T-helper 2 cell treated with Interferon-gamma antibody and Interleukin-4, amounts not matched to agents 5 μg/mL and 100 μg/mL, for 36 hours (primary cell): ENCODE measurements at places on chromosomes 11 and 22.

DNA sequence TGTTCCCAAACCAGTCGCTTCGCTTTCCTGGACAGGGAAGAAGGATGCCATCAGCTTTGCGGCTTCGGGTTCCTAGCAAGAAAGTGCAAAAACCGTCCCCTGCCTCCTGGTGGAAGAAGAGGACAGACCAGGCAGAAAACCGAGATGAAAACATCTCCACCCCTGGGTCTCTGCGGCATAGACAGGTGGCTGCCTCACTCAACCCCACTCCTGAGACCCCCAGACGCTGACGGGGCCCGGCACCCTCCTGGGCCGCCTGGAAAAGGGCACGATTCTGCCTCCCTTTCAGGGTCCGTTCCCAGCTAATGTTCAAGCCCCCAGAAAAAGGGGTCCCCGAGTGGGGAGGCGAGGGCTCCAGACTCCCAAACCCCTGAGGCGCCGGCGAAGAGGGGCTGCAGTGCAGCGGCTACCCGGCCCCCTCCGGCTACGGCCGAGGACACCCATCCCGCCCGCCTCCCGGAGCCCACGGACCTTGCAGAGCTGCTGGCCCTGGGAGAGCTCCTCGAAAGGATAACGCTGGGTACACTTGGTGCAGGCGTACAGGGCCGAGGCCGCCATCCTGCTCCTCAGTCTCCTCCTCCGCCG is 569 bp downstream of the FAM76B start:
- H3K36me3 ChIP-seq: peaks cover 50% of the 10 kb centered on the region
- H3K4me3 ChIP-seq: peak overlapping the region; percentile 96
- DNase-seq: no peak
- H3K27me3 ChIP-seq: no peaks in the 10 kb centered on the region
- H3K27ac ChIP-seq: peak overlapping the region; percentile 100

DNA sequence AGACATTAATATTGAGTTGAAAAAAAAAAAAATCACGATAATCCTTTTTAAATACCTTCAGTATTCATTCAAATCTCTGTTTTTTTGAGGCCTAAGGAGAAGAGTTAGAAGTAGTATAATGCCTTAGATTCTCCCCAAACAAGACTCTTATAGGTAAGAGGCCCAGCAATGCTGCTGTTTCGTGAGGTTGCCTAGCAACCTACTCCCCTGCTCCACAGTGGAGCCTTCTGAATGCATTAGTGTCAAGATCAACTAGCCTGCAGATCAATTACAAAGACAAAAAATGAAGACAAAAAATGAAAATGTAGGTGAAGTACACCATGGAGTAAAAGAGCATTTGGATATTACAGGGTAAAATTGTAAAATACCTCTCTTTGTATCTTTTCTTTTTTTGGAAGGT is 229.8 kb upstream of the LUZP2 start:
- H3K27me3 ChIP-seq: no peaks in the 10 kb centered on the region
- no peak overlapping the region for H3K27ac ChIP-seq
- no peak overlapping the region for H3K4me3 ChIP-seq
- no peaks in the 10 kb centered on the region for H3K4me1 ChIP-seq
- H3K36me3 ChIP-seq: no peaks in the 10 kb centered on the region

DNA sequence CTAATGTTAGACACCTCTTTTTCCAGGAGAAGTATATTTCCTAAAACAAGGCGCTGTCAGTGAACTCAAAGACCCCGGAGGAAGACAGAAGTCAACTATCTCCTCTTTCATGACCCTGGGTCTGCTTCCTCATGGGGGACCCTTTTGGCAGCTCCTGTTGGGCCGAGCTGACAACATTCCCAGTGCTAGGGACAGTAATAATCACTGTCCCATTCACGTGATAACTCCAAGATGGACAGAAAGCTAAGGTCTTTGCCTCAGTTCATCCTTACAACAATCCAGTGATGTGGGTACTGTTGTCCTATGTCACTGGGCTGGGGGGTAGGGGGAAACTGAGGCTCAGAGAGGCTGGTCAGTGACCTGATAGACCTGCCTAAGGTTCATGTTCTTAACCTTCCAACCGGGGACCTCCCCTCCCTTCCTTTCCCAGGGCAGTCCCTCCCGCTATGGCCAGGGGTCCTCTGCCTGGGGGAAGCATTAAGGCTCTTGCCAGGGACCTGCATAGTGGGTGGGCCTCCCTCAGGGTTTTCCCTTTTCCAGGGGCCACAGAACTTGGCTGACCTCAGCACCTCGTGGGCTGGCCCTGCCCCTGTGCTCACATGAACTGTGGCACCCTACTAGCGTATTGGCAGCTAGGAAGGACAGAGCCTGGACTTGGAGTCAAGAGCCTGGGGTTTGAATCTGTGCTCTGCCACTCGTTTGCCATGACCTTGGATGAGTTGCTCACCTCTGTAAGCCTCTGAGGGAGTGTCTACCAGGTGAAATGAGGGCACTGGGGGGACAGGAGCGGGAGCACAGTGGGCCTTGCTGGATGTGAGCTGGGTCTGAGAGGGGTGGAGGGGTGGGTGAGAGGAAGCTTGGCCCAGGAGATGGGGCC is 53.6 kb downstream of the LRRC32 start:
- H3K36me3 ChIP-seq: no peaks in the 10 kb centered on the region
- H3K4me3 ChIP-seq: no peak overlapping the region
- H3K4me1 ChIP-seq: no peaks in the 10 kb centered on the region
- no peak overlapping the region for H3K27ac ChIP-seq

DNA sequence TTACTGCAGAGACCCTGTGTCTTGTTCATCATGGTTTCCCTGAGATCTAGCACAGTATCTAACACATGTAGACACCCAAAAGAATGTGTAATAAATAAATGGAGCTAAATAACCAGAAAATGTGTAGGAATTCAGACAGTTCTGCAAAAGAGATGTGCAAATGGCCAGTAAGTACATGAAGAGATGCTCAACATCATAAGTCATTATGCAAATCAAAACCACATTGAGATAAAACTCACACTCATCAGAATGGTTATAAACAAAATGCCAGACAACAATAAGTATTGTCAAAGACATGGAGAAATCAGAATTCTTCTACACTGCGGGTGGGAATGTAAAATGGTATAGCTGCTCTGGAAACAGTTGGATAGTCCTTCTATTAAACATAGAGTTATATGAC is 88.5 kb downstream of the RBFOX2 start:
- no peak for DNase-seq
- H3K4me1 ChIP-seq: no peaks in the 10 kb centered on the region
- H3K27me3 ChIP-seq: peaks cover 10% of the 10 kb centered on the region
- H3K36me3 ChIP-seq: no peaks in the 10 kb centered on the region
- no peak overlapping the region for H3K4me3 ChIP-seq

- no peak for DNase-seq
- H3K27ac ChIP-seq: no peak overlapping the region
- H3K36me3 ChIP-seq: peaks cover 17% of the 10 kb centered on the region
- no peaks in the 10 kb centered on the region for H3K27me3 ChIP-seq
- no peak overlapping the region for H3K4me3 ChIP-seq
- peaks cover 1% of the 10 kb centered on the region for H3K4me1 ChIP-seq
Observed at GRCh38 chr11:17141156-17141555, 63.7 kb upstream of the RPS13 start.

- H3K4me1 ChIP-seq: peaks cover 2% of the 10 kb centered on the region
- H3K4me3 ChIP-seq: no peak overlapping the region
- H3K27ac ChIP-seq: no peak overlapping the region
- no peaks in the 10 kb centered on the region for H3K36me3 ChIP-seq
Observed at GRCh38 chr22:30821863-30822215, 127.2 kb downstream of the OSBP2 start.

DNA sequence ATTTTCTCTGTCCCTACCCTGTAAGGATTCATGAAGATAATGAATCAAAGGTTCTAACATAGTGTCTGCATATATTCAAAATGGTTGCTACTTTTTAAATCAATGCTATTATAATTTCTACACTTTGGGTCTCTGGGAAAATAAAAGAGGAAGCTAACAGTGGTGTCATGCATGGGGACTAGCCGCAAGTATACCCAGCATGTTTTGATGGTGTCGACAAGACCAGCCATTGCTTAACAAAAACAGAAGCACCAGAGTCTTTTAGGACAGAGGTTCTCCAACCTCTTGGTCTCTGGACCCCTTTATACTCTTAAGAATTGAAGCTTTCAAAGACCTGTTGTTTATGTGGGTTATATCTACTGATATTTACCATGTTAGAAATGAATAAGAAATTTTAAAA is 37.8 kb downstream of the RNF141 start:
- H3K36me3 ChIP-seq: peaks cover 44% of the 10 kb centered on the region
- H3K27ac ChIP-seq: no peak overlapping the region
- no peak overlapping the region for H3K4me3 ChIP-seq
- no peaks in the 10 kb centered on the region for H3K4me1 ChIP-seq
- H3K27me3 ChIP-seq: no peaks in the 10 kb centered on the region
- DNase-seq: no peak

DNA sequence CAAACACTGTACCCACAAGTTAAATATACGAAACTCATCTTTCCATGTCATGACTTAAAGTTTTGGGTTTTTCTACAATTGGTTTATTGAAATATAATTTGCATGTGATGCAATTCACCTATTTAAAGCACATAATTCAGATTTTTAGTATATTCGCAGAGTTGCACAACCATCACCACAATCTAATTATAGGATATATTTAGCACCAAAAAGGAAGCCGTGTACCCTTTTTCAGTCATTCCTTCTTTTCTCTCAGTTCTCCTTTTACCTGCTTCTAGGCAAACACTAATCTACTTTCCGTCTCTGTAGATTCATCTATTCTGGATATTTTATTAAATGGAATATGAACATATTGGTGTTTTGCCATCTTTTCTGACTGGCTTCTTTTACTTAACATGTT is 1458.1 kb upstream of the TENM4 start:
- H3K27ac ChIP-seq: no peak overlapping the region
- no peaks in the 10 kb centered on the region for H3K27me3 ChIP-seq
- no peak overlapping the region for H3K4me3 ChIP-seq

- H3K27me3 ChIP-seq: no peaks in the 10 kb centered on the region
- H3K36me3 ChIP-seq: no peaks in the 10 kb centered on the region
- no peaks in the 10 kb centered on the region for H3K4me1 ChIP-seq
- H3K27ac ChIP-seq: no peak overlapping the region
- no peak overlapping the region for H3K4me3 ChIP-seq
- DNase-seq: no peak
Observed at GRCh38 chr11:114847306-114847975, 169.1 kb downstream of the NXPE2 start.

DNA sequence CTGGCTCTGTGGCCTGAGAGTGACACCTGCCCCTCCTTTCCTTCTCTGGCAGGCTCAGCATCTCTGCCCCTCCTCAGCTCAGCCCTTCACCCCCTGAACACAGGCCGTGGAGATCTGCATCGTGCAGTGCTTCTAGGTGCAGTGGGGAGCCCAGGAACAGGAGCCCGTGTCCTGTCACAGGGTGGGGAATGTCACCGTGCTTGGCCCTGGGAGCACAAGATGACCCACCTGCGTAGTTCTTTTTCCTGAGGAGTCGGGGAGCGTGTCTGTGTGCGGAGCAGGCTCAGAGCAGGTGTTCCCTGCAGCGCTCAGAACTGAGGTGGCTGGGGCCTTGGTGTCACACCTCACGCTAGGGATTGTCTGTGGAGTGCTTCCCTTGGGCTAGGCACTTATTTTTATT is 10.6 kb downstream of the TBC1D22A start:
- H3K27me3 ChIP-seq: no peaks in the 10 kb centered on the region
- H3K4me1 ChIP-seq: peaks cover 50% of the 10 kb centered on the region
- H3K36me3 ChIP-seq: peaks cover 10% of the 10 kb centered on the region
- DNase-seq: no peak

DNA sequence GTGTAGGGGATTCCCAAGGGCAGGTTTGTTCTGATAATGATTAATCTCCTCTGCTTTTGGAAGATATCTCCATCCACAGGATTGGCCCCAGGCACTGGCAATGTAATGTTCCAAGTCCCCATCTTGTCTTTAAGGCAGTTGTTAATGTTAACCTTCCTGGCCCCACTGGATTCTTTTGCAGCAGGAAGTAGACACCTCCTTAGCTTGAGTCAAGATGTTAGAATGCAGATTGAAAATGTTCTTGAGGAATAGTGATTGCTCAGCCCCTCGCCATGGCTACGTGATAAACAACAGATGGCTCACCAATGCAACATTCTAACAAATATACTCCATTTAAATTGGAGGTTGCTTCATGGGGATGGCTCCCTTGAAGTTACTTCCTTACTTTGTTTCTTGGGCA is 7.3 kb downstream of the HEPHL1 start:
- no peak overlapping the region for H3K27ac ChIP-seq
- H3K4me1 ChIP-seq: no peaks in the 10 kb centered on the region
- H3K4me3 ChIP-seq: no peak overlapping the region
- DNase-seq: no peak
- no peaks in the 10 kb centered on the region for H3K27me3 ChIP-seq

GRCh38 chr11:19162951-19163505 is 38.8 kb downstream of the CSRP3 start:
- H3K4me1 ChIP-seq: peaks cover 7% of the 10 kb centered on the region
- DNase-seq: no peak
- no peak overlapping the region for H3K27ac ChIP-seq
- no peak overlapping the region for H3K4me3 ChIP-seq

DNA sequence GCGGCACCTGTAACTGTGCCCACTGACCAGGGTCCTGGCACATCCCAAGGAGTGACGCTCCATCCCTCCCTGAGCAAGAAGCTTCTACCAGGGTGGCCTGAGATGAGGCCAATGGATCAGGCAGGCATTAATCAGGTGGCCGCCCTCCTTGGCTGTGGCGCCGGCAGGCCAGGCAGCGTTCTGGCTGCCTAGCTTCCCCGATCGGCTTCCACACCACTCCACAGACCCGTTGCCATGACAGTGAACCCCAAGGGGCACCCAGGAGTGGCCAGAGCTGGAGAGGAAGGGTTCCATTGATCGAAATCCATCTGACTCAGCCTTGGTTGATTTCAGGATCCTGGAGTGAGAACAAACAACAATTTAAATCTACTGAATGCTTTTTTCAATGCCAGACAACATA is 20.5 kb downstream of the LRRC55 start:
- H3K27ac ChIP-seq: no peak overlapping the region
- H3K36me3 ChIP-seq: no peaks in the 10 kb centered on the region
- H3K27me3 ChIP-seq: no peaks in the 10 kb centered on the region
- H3K4me3 ChIP-seq: no peak overlapping the region
- no peak for DNase-seq

- H3K27me3 ChIP-seq: no peaks in the 10 kb centered on the region
- H3K4me1 ChIP-seq: peaks cover 64% of the 10 kb centered on the region
- H3K27ac ChIP-seq: peak overlapping the region; percentile 65
- peak; percentile 56 for DNase-seq
- H3K36me3 ChIP-seq: peaks cover 20% of the 10 kb centered on the region
Observed at GRCh38 chr11:117970400-117971024, 15.7 kb upstream of the IL10RA start.

DNA sequence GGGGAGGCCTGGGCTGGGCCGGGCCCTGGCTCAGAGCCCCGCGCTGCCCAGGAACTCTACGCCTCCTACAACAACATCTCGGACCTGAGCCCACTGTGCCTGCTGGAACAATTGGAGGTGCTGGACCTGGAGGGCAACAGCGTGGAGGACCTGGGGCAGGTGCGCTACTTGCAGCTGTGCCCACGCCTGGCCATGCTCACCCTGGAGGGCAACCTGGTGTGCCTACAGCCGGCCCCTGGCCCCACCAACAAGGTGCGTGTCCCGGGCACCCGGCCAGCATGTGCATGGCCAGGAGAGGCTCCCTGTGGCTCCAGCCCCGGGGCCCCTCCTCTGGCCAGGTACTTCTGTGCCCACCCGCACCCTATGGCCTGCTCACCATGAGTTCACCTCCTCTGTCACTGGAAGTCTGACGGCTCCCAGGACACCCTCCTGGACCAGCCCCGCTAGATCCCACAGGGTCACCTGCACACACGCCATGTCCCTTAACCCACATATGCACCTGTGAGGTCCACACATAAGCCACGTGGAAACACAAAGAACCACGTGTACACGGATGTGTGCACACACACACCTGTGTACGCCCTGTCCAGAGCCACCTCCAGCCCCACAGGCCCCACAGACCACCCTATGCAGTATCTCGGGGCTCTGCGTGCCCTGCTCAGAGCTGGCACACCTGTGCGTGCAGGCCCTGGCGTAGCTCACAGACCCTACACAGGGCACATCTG is 10.4 kb downstream of the LMNTD2 start:
- H3K4me1 ChIP-seq: no peaks in the 10 kb centered on the region
- H3K36me3 ChIP-seq: no peaks in the 10 kb centered on the region
- no peak overlapping the region for H3K4me3 ChIP-seq
- H3K27ac ChIP-seq: no peak overlapping the region
- no peak for DNase-seq
